ENCODE measurements at places on chromosomes 13 and 19. TPM values are rescaled to one million over a fixed set of nuclear protein-coding genes. Genes with fewer than 3 reads are reported as not detected.

Gene ZGLP1
- 2.3 TPM for total RNA-seq

Gene ZNF440
- total RNA-seq, result 8.9 TPM

Gene HRC
- 1.3 TPM for total RNA-seq

Gene ZNF83
- 29.6 TPM for total RNA-seq

Gene ATP4B
- total RNA-seq, result 0.38 TPM

Gene DEDD2
- 30.1 TPM for total RNA-seq

Gene CLDND2
- 0.76 TPM for total RNA-seq

Gene MEIS3
- total RNA-seq, result 1.7 TPM

Gene ZNF582
- 4.2 TPM for total RNA-seq

Gene PSPN
- total RNA-seq, result 0.90 TPM

Gene NXNL1
- total RNA-seq, result not detected

Gene TBXA2R
- 0.28 TPM for total RNA-seq

Gene IGFL2
- 0.61 TPM for total RNA-seq

Gene TDRD12
- 2.6 TPM for total RNA-seq

Gene SPIB
- 8.1 TPM for total RNA-seq

Gene B3GNT8
- 0.94 TPM for total RNA-seq

Gene RASL11A
- total RNA-seq, result 1.7 TPM

Gene SIN3B
- 6.4 TPM for total RNA-seq

Gene NLRP4
- under 0.01 TPM for total RNA-seq

Gene CALR3
- 0.05 TPM for total RNA-seq

Gene GRIN3B
- under 0.01 TPM for total RNA-seq

Gene ZSCAN4
- 0.05 TPM for total RNA-seq

Gene FREM2
- 1.9 TPM for total RNA-seq

Gene GFY
- not detected for total RNA-seq

Gene SUCLA2
- total RNA-seq, result 40.2 TPM

Gene CRX
- under 0.01 TPM for total RNA-seq

Data from thymus (tissue), 14 donors.